Hypothalamus (tissue), 51 donors: ENCODE measurements at places on chromosomes 16 and 17.

DNA sequence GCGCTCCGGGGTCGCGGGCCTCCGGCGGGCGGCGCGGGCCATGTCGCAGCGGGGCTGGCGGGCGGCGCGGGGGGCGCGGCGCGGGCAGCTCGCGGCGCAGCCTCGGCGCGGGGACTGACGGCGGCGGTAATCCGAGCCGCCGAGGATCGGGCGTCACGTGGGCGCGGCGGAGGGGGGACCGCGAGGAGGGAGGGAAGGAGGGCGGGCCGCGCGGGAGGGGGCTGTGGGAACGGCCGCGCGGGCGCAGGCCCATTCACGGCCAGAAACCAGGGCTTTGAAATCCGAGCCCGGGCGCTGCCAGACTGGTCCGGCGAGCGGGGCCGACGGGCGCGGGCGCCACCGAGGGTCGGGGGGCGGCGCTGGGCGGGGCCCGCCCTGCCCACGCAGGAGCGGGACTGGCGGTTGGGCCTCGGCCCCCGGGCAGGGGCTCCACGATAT, at the start of gene MTSS2:
Gene MTSS2 (minus strand): TSS at position 116 of the 438 bp plus-strand sequence. CDS start 262 bp downstream, outside the sequence.
- DNase-seq = peak; percentile 71

DNA sequence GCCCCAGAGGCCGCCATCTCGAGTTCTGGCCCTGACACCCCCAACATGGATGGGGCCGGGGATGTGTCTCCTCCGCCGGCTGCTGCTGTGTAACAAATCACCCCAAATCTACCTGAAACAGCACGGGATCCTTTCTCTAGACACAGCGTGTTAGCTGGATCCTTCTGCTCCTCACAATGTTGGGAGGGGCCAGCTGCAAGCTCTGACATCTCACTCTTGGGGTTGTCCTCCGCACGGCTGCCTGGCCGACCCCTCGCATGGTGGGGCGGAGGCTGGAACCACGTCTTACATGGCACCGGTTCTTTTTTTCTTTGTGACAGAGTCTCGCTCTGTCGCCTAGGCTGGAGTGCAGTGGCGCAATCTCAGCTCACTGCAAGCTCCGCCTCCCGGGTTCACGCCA, 11.6 kb upstream of the DEF8 start:
- DNase-seq = no peak

DNA sequence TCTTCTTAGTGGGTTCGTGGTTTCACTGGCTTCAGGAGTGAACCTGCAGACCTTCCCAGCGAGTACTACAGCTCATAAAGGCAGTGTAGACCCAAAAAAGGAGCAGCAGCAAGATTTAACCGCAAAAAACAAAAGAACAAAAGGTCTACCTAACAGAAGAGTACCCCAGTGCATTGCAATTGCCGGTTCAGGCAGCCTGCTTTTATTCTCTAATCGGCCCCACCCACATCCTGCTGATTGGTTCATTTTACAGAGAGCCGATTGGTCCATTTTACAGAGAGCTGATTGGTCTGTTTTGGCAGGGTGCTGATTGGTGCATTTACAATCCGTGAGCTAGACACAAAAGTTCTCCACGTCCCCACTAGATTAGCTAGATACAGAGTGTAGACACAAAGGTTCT, 2.0 kb upstream of the ARRB2 start:
- DNase-seq = no peak

- DNase-seq = no peak
Measured at GRCh38 chr16:86375364-86375763, 135.0 kb upstream of the FOXF1 start.

DNA sequence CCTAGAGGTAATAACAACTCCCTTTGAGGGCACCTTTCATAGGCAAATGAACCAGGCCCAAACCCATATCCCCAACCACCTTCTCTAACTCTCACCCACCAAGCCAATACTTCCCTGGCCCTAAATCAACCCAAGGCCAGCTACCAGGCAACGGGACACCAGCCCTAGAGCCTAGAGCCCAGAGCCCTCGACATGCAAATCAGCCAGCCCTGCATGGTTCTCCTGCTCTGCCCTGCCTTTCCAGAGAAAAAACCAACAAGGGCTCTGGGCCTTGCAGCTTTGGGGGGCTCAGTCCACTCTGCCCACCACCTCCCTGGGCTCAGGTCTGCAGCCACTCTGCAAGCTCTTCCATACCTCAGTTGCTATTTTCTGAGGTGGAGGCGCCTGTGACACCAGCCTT, 55.0 kb downstream of the PITPNM3 start:
- no peak for DNase-seq

DNA sequence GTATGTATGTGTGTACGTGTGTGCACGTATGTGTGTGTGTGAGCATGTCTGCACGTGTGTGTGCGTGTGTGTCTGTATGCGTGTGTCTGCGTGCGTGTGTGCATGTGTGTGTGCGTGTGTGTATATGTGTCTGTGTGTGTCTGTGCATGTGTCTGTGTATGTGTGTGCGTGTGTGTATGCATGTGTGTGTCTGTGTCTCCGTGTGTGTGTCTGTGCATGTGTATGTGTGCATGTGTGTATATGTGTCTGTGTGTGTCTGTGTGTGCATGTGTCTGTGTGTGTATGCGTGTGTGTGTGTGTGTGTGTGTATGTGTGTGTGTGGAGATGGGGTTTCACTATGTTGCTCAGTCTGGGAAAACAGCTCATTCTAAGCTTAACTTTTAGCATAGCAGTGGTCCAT, 43.9 kb downstream of the ATP2C2 start:
- DNase-seq = no peak

DNA sequence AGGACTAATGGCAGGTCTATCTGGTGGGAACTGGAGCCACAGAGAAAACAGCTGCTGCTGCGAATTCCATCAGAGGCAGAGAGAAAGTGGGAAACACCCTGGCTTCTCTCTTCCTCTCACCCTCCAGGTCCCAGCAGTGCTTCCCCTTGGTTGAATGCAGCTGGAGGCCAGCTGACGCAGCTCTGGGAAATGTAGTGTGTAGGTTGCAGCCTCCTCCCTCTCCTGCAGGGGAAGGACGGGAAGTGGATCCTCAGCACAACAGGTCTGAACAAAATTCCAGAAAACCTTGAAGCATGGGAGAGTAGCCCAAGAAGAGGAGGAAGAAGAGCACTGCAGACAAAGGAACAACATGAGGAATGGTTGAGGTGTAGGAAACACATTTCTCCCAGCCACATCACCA, 67.8 kb upstream of the MMP2 start:
- no peak for DNase-seq

GRCh38 chr17:33389504-33390135, 96.5 kb upstream of the ASIC2 start:
- no peak for DNase-seq

- DNase-seq = no peak
Measured at GRCh38 chr17:41837761-41838538, at the start of gene KLHL10. TSS of gene KLHL10 (plus strand) at chr17:41837825. CDS start at chr17:41837933, 108 bp downstream.

DNA sequence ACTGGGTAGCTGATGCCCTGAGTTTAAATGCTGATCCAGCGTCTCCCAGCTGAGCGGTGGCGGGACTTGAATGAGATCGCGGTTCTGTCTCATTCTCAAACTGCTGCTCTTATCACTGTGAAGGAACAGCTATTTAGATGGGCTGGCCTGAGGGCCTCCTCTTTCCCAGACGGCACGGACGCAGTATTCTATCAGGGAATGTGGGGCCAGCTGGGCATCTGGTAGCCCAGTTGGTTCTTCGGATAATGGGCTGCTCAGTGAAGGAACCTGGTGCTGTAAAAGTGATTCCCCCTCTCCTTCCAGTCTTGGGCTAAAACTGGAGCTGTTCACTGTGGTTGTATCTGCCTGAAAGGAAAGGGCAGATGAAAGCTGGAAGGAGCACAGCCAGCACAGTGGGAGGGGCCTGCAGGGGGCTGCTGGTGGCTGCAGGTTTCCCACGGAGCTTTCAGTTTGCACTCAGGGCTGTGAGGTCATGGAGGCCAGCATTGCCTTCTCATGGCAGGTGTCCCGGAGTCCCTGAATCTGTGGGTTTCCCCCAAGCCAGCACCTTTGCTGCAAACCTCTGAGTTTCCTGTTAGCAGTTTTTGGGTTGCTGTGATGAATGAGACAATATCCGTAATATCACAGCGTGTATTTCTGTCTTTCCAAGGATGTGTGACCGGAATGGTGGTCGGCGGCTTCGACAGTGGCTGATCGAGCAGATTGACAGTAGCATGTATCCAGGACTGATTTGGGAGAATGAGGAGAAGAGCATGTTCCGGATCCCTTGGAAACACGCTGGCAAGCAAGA, 3.6 kb downstream of the IRF8 start:
- no peak for DNase-seq

DNA sequence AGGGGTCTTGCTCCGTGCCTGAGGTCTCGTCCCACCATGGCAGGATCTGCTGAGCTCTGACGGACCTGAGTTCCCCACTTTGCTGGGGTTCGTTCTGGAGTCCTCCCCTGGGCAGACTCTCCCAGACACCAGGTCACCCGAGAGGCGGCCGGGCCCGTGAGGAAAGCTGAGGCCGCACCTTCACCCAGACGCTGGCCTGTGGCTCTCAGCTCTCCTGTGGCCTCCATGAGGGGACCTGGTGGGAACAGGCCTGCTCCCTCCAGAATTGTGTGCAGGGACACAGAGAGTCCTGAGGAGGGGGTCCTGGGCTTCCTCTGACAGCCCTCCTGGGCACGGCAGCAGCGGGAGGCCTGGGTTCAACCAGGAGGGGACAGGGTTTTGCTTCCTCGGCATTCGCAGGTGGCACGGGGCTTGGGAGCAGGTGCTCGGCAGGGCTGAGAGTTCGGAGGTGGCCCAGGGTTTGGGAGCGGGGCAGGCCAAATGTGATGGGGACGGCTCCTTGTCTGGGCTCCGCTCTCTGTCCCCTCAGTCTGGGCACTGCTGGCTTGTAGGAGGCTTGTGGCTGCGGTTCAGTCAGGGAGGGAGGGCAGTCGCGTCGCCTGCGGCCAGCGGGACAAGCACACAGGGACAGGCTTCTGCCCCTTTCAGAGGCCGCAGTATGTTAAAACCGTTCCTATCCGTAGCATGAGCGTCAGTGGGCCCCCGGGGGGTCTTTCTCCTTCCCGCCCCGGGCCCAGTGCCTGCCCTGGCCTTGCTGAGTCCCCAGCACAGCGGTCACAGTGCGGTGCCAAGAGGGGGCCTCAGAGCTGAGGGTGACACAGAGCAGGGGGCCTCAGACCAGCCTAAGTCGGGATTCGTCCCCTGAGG, 8.1 kb upstream of the SNAI3 start:
- DNase-seq = no peak

DNA sequence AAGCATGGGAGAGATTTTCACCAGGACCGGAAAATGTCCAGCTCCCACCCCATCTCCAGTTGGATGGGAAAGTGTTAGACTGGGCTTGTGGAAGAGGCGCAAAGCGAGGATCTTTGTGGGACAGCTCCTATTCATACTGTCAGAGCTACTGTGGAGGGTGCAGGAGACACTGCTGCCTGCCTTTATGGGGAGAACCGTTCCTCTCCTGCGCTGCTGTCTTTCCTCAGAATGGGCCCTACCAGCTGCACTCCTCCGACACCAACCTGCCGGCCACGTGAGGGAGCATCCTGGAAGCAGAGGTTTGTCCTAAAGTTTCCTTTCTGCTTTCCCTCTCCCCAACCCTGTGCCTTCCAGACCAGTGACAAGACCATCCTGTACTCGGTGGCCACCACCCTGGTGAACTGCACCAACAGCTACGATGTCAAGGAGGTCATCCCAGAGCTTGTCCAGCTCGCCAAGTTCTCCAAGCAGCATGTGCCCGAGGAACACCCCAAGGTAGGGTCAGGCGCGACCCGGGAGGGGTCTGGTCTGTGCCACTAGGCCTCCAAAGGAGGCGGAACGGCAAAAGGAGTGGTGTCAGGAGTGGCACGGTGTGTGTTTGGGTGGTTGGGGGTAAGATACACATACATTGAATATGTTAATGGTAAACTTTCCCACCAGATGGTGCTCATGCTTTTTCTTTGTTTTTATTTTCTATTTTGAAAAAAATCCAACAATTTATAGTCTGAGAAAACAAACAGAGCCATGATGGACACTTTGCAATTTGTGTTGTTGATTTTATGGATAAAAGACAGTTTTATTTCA, 23.0 kb downstream of the SLC35G3 start:
- DNase-seq = no peak

GRCh38 chr17:2023256-2023655, 1.9 kb downstream of the RTN4RL1 start:
- DNase-seq = no peak

- no peak for DNase-seq
Measured at GRCh38 chr17:40287159-40287493, 553 bp upstream of the CDC6 start.

- no peak for DNase-seq
Measured at GRCh38 chr17:3602499-3602898, 6.7 kb downstream of the TRPV1 start.

GRCh38 chr17:2595716-2596115, 2.3 kb downstream of the PAFAH1B1 start:
- DNase-seq = no peak

DNA sequence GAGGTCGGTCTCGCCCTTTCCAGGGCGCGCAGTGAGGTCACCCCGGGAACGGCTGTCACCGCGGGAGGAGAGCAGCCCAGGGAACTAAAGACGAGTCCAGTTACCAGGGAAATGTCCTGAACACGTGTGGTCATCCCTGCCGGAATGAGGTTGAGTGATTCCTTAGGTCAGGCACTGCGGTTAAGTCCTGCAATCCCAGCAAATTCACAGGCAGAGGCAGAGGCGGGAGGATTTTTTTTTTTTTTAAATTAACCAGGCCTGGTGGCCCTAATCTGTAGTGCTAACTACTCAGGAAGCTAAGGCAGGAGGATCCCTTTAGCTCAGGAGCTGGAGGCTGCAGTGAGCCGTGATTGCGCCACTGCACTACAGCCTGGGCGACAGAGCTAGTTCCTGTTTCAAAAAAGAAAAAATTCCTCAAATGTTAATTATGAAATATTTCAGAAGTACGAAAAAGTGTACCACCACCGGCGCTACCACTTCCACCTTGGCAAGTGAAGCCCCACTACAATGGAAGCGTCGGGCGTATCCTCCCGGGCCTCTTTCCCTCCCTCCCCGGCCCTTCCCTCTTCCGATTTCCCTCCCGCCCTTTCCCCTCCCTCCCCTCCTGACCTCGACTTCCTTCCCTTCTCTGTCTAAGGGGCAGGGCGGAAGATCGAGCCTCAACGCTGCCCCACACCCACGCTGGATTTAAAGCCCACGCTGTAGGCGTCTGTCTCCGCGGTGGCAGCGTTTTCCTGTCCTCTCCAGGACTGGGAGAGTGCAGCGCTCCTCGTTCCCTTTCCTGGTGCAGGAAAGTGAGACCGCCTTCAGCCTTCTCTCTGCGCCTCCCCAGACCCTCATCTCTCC, 27.3 kb downstream of the SLFN11 start:
- DNase-seq = peak; percentile 18

DNA sequence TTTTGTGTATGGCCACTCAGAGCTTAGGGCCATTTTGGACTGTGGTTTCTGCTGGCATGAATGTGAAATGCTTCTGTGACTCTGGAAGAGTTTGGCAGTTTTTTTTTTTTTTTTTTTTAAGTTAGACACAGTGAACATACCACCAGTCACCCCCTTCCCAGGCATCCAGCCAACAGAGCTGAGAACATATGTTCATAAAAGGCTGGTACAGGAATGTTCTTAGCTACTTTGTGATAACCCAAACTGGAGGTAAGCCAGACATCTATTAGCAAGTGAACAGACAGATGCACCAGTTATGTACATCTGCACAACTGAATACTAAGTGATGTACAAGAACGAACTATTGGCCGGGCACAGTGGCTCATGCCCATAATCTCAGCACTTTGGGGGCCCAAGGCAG, 92.7 kb downstream of the ABCC1 start:
- no peak for DNase-seq
